ENCODE measurements at places on chromosomes 2 and 18.

GRCh38 chr2:228374741-228375140, 193.3 kb upstream of the SPHKAP start:
- no peak for DNase-seq

DNA sequence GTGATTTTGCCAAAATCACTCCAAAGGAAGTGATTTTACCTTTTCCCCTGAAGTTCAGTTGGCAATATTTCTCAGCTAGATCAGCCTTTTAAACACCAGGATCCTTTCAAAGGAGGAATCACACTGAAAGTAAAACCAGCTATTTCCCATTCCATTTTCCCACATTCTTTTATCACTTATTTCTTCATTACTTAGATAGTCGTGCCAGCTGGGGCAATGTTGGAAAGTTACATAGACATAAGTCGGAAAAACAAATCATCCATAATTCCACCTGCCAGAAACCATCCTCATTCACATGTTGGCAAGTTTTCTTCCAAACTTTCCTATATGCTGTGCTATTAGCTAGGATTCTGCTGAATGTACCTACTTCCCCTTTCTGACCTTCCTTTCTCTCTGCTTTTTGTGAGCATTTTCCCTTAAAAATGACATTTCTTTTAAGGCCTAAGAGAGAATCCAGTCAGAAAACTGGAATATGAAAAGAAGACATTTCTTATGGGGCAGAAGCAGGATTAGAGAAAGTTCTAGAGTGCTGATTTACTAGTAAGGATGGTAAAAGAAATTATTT, 170.0 kb upstream of the STK17B start:
- DNase-seq, result no peak

- DNase-seq, result no peak
Measured at GRCh38 chr2:232418466-232419244, 12.0 kb downstream of the ALPG start.

GRCh38 chr2:219171231-219171651, 1.4 kb upstream of the SLC23A3 start:
- DNase-seq, result no peak

GRCh38 chr2:8822218-8822617, 15.2 kb downstream of the KIDINS220 start:
- no peak for DNase-seq

- no peak for DNase-seq
Measured at GRCh38 chr2:3451926-3452671, 67.2 kb downstream of the ADI1 start.

DNA sequence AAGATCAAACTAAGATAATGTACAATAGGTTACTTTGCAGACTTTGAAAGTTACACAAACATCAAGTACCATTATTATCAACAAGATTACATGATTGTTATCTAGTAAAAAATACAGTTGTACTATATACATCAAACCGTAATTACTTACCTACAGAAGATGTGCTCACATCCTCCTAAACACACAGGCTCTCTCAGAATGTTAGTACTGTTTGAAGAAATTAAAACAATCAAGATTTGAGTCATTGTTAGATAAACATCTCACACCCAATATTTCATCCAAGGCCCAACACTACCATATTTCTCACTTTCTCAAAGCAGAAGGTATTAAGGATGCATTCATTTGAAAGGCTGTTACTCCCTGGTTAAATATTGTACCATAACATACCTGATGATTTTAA, 12.6 kb downstream of the BARD1 start:
- no peak for DNase-seq

GRCh38 chr2:159186462-159186861, 100.0 kb downstream of the WDSUB1 start:
- DNase-seq, result no peak

DNA sequence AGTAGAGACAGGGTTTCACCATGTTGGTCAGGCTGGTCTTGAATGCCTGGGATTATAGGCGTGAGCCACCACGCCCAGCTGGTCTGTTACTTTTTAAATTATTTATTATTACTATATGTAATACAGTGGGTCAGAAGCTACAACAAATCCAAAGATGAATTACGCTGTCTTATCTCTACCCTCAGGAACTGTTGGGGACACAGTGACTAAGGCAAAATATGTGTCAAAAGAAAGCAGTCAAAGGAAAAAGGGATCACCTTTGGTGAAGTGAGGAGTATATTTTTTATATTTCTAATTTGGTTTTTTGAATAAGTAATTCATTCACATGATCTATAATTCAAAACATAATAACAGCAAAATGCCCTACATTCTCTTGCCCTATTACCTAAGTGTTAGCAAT, 4.7 kb downstream of the CREB1 start:
- no peak for DNase-seq

Data from central memory CD8-positive, alpha-beta T cell (primary cell).